Substantia nigra (tissue), 51 donors: ENCODE measurements at places on chromosomes 16 and 17.
A peak's percentile ranks its signal among the peaks of the same experiment; 100 is the strongest.

DNA sequence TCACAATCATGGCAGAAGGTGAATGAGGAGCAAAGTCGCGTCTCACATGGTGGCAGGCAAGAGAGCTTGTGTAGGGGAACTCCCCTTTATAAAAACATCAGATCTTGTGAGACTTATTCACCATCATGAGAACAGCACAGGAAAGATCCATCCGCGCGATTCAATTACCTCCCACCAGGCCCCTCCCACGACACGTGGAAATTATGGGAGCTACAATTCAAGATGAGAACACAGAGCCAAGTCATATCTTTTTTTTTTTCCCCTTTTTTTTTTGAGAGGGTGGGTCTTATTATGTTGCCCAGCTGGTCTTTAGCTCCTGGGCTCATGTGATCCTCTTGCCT, 60.0 kb downstream of the RPTOR start:
- DNase-seq = no peak

GRCh38 chr16:30481381-30481780, 8.8 kb downstream of the ITGAL start:
- no peak for DNase-seq

DNA sequence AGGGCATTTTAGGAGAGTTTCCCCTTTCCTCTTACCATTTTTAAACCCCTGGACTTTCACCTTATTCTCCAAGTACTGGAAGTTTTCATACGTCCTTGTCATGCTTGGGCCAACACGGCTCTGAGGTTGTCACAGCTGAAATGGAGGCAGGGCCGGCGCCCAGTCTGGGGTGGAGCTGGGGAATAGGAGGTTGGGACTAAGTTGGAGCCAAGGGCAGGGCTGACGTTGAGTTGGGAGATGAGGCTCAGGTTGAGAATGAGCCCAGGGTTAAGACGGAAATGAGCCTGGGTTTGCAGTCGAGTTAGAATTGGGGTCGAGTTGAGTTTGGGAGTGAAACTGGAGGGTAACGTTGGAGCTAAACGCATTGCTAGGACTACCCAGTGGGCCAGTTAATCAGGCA, 1.3 kb downstream of the CLEC10A start:
- DNase-seq = no peak

- DNase-seq = peak; percentile 13
Observed at GRCh38 chr17:73030501-73030921, 62.0 kb downstream of the SLC39A11 start.

DNA sequence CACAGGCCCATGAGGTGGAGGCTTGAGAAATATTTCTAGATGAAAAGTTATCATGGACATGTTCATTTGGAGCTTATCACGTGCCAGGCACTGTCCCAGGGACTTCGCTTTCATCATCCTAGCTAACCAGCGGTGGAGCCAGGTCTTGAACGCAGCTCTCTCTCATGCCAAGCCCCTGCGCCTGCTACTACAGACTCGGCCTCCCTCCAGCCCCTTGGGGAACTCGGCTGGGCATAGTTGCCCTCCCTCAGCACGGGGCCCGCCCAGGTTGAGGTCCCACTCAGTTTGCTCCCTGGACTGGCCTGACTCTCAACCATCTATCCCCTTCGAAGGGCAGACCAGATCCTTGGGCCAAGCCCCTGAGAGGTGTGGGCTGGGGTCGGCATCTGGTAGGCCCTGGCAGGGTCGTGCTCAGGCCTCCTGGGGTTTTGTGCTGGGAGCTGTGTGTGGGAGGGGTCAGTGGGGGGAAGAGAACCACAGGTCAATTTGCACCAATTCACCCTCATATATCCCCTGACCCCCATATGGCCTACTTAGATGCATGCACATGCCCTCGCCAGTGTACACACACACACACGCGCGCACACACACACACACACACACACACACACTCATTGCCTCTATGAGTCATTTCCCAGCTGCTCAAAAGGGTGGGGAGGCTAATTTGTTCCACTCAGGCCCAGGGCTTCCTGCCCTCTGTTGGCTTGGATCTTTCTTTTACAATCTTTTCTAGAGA, 12.1 kb upstream of the SCN4A start:
- no peak for DNase-seq

DNA sequence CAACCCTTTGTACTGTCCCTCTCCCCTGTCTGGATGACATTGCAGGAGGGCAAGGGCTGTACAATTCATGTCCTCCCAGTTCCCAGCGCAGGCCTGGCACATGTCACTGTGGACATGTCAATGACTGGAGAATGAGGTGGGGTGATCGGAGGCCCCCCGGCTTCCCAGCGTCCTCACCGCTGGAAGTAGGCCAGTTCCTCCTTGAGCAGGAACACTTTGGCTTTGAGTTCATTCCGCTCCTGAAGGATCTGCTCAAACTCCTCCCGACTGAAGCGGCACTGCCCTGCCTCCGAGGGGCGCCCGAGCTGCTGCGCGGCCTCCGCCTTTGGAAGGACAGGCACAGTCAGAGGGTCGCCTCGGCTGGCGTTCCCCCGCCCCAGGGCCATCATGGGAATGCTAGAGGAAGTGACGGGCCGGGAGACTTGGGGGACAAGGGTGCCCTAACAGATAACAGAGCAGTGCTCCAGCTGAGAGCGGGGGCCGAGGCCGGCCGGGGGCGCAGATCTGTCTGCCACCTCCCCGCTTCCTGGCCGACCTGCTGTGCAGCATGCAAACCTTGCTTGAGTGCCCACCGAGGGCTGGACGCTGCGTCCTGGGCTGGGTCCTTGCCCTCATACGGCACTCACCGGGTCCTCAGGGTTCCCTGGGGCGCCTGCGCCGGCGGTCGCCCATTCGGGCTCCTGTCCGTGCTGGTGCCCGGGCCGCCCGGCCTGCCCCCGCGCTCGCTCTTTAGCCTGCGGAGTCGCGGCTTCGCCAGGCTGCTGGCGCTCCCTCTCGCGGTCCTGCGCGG, 1.3 kb downstream of the RILP start:
- DNase-seq = no peak

- DNase-seq = no peak
Observed at GRCh38 chr17:65990593-65990992, 201.3 kb downstream of the CEP112 start.

GRCh38 chr17:78654325-78654724, 77.1 kb upstream of the DNAH17 start:
- DNase-seq = no peak

DNA sequence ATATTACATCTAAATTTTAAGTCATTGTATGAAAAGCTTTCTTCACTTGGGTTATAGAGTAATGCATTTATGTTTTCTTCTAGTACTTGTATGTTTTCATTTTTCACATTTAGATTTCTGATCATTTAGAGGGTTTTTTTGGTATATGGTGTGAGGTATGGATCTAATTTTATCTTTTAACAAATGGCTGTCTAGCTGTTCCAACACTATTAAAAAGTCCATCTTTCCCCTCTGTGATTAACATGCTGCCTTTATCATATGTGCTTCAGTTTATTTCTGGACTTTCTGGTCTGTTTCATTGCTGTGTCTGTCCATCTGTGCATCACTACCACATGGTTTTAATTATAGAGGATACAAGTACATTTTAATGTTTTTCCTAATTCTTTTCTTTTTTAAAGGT, 163.8 kb downstream of the MYO1D start:
- no peak for DNase-seq

DNA sequence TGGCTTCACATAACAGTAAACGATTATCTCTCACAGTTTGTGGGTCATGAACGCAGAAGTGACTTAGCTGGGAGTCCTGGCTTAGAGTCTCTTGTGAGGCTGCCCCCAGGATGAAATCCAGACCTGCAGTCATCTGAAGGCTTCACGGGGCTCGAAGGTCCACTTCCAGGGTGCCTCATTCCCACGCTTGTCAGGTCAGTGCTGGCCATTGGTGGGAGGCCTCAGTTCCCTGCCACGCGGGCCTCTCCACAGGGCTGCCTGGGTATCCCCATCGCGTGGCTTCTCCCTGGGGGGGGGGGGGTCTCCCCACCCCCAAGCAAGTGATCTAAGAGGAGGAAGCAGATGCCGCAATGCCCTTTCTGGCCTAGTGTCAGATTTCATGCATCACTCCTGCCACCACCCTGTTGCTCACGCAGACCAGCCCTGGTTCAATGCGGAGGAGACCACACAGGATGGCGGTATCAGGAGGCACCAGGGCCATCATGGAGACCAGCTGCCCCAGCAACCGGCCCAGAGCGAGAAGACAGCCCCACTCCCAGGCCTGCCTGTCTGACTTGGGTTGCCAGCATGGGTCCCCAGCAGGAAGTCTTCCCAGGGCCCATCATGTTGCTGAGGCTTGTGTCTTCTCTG, 77.3 kb upstream of the CDH5 start:
- DNase-seq = no peak

- DNase-seq = no peak
Observed at GRCh38 chr16:54034684-54035083, 251.9 kb downstream of the IRX3 start.

GRCh38 chr17:17514993-17515933, 19.1 kb upstream of the RASD1 start:
- DNase-seq = no peak

DNA sequence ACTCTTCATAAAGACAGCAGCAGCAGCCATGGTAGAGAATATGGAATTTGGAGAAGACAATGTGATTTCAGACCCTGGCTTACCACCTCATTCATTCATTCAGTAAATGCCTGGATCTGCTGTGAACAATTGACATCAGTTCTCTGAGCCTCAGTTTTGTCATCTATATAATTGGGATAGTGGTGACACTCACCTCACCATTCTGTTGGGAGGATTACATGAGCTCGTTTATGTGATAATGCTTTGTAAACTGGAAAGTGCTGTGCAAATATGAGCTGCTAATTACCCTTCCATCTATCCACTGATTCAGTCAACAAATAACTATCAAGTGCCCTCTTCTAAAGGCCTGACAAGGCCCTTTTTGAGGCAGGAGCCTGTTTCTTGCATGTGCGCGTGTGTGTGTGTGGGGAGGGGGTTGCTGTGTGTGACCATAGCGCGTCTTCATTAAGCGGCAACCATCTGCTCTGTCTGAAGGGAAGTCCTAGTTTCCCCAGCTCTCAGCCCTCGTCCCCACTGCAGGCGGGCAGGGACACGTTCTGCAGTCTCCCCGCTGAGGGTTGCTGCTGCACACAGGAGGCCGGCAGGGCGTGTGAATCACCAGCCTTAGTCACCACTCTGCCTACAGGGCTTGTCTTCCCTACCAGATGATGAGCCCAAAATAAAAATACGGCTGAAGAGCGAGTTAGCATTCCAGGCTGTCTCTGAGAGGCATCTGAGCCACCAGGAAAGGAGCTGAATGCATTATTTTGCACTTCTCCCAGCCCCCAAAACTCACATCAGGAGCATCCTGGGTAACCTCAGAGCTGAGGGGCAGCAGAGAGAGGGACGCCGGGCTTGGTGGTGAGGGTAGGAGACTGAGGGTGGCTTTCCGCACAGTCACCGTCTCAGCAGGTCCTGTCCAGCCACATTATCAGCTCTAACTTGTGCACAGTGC, 19.9 kb downstream of the ARL4D start:
- no peak for DNase-seq

DNA sequence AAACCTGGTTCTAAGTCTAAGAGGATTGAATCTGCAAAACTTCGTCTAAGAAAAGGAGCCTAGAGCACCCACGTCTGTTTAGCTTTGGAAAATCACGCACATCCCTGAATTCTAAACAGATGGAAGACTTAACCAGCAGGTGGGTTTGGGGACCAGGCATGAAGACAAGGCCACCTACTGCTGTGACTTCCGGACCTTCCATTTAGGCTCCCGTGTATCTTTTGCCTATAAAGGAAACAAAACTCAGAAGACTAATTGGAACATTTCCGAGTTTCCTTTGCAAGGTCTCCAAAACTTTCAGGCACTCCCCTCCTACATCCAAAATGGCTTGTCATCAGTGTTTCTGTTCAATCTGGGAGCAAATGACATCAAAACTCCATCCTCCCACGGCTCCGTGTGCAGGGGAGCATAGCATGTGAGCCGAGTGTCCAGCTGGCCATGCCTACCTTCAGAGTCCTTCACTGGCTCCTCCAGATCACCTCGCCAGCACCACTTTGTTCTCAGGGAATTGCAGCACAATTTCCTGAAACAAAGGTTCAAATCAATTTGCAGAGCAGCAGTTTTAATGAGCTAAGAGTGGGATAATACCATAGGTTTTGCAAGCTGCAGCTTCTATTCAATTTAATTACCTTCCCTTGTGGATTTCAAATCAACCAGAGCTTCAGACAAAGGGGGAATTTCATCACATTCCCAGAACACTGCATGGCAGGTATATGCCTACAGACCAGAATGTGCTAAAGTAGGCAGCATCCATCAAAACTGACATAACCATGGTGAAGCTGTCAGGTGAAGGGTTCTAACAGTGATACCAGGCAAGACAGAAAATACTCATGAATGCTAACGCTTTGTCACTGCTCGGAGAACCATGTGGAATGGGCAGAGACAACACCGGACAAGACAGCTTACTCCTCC, 23.5 kb downstream of the CACNG1 start:
- no peak for DNase-seq

- DNase-seq = no peak
Observed at GRCh38 chr16:86819533-86819892, 241.2 kb downstream of the FOXL1 start.

DNA sequence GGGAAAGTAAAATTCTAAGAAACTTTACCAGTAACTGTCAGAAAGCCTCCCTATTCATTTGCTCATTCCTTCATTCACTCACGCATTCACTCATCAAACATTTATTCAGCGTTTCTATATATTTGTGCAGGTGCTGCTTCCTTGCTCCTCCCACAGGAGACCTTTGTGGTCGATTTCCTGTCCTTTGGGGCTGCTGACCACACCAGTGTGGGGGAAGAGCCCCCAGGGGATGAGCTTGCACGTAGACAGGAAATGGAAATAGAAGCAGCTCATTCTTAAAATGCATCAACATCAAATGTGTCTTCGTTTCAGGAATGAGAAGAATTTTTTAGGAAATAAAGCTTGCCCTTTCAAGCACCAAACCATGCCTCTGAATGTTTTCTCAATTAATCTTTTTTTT, 9.6 kb downstream of the PIK3R6 start:
- no peak for DNase-seq

- DNase-seq = no peak
Observed at GRCh38 chr17:79212149-79213087, 137.8 kb downstream of the ENGASE start.

- DNase-seq = no peak
Observed at GRCh38 chr17:72764632-72765041, 327.9 kb downstream of the SLC39A11 start.

GRCh38 chr17:55584055-55584685, 72.9 kb upstream of the SMIM36 start:
- no peak for DNase-seq

DNA sequence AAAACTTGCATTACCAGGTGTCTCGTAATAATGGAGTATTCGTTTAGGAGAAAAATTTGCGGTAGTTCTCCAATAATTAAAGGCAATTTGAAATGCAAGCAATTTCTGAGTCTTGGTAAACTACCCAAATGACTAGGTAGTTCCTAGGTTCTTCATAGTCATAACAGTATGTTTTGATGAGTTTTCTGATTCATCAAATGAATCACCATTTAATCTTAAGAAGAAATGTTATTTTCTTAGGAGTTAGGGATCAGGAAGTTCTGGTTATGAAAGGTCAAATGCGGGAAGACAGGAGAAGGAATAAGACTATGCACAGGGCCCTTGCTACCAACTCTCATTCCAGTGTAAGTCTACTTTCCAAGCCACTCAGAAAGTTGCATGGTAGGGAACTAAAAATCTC, 221.5 kb upstream of the SOX9 start:
- no peak for DNase-seq
